Karpas-422 (cell line): ENCODE measurements at places on chromosomes 2 and 18. TPM values are rescaled to one million over a fixed set of nuclear protein-coding genes. Genes with fewer than 3 reads are reported as not detected.

The SERPINB11 gene
- not detected in 2 replicates for total RNA-seq

The ANKRD29 gene
- not detected in 2 replicates for total RNA-seq

The DOCK10 gene
- 0.15 and 0.76 TPM in 2 replicates for total RNA-seq

The WDR35 gene
- total RNA-seq: 8.3 and 15.9 TPM in 2 replicates

The IL37 gene
- not detected in 2 replicates for total RNA-seq

The SERPINB10 gene
- not detected in 2 replicates for total RNA-seq

The CFC1 gene
- not detected in 2 replicates for total RNA-seq

The SDC1 gene
- total RNA-seq: 11.5 and 25.1 TPM in 2 replicates

The SIGLEC15 gene
- 1.6 and 2.5 TPM in 2 replicates for total RNA-seq

The STON1 gene
- total RNA-seq: 0.63 and 2.8 TPM in 2 replicates

DNA sequence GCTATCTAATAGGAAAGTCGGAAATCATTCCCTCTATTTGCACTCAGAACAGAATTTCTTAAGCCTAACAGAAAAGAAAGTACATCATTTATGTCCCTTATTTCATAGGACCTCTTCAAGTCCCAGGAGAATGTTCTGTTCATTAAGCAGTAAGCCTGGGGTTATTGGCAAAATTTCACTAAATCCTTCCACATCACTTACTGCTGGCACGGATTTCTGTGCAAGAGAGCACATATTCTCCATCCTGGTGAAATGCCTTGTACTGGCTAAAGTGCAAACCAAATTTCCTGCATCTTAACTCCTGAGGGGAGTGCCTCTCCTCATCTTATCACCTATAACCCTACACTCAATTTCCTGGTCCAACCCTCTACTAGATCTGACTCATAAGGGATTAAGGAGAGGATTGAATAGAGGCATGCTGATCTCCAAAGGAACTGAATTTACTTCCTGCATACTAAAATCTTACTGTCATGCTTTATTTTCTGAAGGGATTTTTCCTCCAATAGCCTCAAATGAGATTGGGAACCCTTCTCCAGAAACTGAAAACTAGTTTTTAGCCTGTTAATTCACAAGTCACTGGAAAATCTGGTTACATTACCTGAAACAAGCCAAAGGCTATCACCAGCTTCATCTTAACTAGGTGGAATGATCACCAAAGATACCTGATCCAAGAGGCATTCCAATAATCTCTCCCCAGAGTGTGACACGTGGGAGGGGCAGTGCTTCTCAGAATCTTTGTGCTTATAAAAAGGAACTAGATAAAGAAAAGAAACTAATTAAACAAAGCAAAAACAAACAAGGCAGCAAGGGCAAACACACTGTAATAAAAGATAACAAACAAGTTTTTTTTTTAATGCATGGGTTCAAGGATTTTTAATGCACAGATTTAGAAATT, 311.1 kb downstream of the NR4A2 start:
- DNase-seq: no peak

- no peak for DNase-seq
Observed at GRCh38 chr2:215487002-215487372, 51.1 kb upstream of the FN1 start.

DNA sequence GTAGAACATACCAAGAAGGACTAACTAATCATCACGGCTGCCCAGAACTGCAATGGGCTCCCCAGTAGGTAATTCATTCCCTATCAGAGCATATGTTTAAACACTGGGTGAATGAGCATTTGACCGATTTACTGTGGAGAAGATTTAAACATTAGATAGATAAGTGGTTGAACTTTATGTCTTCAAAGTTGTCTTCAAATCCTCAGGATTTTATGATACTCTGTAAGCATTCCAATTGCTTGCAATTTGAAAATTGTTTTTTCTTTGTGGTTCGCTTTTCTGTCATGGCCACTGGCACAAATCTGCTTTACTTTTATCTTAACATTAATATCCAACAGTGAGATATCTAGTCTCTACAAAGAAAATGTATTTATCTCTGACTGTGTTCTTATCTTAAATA, 37.7 kb upstream of the MMADHC start:
- DNase-seq: no peak

DNA sequence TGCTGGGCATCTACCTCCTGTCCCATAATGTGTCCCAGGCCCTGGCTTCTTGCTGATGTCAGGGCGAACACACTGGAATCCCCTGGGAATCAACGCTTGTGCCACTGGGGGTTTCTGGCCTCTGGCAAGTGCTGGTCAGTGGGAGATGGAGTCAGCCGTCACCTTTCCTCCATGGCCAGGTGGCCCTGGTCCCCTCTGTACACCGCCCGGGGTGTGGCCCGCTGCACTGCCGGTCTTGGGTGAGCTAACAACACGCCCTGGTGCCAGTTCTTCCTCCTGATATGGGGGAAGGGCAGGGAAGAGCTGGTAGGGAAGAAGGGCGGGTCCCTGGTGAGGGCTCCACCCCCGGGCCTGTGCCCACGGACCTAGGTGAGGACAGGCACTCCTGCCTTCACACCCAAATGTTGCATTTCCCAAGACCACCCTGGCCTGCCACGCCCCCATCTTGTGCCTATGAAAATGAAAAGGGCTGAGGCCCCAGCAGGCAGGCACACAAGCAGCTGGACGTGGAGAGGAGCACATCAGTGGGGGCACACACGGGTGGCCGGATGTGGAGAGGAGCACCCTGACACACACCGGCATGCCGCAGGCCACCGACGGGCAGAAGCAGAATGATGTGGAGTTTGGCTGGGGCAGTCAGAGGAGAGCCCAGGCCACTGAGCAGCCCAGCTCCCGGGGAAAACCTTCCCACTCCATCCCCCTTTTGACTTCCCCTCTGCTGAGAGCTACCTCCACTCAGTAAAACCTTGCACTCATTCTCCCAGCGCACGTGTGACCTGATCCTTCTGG, 140.5 kb downstream of the ASB1 start:
- DNase-seq: no peak

DNA sequence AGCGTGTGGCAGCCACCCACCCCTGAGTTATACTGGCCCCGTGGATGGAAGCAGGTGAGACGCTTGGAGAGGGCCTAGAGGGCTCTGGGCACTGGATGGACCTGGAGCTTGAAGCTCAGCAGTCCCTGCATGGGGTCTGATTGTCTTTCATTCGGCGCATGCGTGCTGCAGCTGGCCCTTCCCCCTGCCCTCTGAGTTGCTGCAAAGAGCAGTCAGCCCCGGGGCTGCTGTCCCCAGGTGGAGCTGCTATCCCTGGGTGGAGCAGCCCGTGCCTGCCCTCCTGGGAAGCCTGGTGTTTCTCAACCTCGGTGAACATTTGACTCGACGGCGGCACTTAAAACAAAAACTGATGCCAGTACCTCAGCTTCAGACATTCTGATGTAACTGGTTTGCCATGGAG, 29.6 kb downstream of the IGFBP5 start:
- no peak for DNase-seq

- DNase-seq: peak; percentile 92
Observed at GRCh38 chr2:60351802-60352201, 201.7 kb downstream of the BCL11A start.

- no peak for DNase-seq
Observed at GRCh38 chr2:221529943-221530652, 42.0 kb downstream of the EPHA4 start.

- DNase-seq: no peak
Observed at GRCh38 chr2:197247083-197247482, 63.5 kb downstream of the ANKRD44 start.

DNA sequence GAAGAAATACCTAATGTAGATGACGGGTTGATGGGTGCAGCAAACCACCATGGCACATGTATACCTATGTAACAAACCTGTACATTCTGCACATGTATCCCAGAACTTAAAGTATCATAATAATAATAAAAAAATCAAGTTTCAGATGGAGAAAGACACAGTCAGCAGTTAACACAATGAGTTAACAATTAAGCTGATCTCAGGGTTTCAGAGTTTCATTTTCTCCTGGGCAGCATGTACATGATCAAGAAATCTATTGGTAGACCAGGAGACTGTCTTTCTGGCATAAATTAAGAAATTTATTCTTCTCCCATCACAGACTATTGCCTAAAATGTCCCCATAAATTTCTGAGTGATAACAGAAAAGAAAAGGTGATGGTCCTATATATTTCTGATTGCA, 155.3 kb downstream of the RAD51AP2 start:
- DNase-seq: no peak

- DNase-seq: no peak
Observed at GRCh38 chr2:85134896-85135659, 1.9 kb downstream of the TCF7L1 start.

GRCh38 chr2:62010632-62011256, 105.3 kb downstream of the COMMD1 start:
- no peak for DNase-seq

- DNase-seq: no peak
Observed at GRCh38 chr2:218152172-218152571, 14.6 kb downstream of the CXCR1 start.

- no peak for DNase-seq
Observed at GRCh38 chr18:65919663-65920062, 168.9 kb downstream of the CDH7 start.

- no peak for DNase-seq
Observed at GRCh38 chr2:32591669-32592463, 36.0 kb upstream of the TTC27 start.

- no peak for DNase-seq
Observed at GRCh38 chr2:157696036-157696435, 67.4 kb upstream of the ACVR1C start.

DNA sequence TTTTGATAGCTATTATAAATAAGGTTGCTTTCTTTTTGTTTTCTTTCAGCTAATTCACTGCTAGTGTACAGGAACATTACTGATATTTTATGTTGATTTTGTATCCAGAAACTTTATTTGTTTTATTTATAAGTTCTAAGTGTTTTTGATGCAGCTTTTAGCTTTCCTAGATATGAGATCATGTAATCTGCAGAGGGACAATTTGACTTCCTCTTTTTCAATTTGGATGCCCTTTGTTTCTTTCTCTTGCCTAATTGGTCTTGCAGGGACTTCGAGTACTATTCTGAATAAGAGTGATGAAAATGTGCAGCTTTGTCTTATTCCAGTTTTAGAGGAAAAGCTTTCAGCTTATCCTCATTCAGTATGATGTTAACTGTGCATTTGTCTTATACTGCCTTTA, 643.4 kb upstream of the CDH2 start:
- no peak for DNase-seq

GRCh38 chr2:41446266-41446665, 601.6 kb upstream of the PKDCC start:
- DNase-seq: no peak

- peak; percentile 19 for DNase-seq
Observed at GRCh38 chr2:230128623-230129342, 60.1 kb upstream of the SLC16A14 start.

GRCh38 chr18:12769136-12769535, 66.3 kb downstream of the PSMG2 start:
- no peak for DNase-seq

DNA sequence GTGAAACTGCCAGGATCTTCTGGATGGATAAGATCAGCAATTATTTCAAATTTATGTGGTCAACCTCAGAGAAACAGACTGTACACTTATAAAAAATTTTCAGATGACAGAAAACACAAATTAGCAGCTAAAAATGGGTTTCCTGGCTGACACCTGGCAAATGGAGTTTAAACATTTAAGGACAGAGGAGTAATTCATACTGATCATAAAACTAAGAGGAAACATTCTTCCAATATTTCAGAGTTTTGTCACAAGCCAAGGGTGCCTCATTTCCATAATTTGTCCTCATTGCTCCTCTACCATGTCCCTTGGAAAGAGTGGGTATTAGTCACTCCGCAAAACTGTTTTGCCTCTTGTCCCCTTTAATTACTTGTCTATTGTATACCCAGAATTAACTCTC, 70.2 kb downstream of the TMEFF2 start:
- no peak for DNase-seq

DNA sequence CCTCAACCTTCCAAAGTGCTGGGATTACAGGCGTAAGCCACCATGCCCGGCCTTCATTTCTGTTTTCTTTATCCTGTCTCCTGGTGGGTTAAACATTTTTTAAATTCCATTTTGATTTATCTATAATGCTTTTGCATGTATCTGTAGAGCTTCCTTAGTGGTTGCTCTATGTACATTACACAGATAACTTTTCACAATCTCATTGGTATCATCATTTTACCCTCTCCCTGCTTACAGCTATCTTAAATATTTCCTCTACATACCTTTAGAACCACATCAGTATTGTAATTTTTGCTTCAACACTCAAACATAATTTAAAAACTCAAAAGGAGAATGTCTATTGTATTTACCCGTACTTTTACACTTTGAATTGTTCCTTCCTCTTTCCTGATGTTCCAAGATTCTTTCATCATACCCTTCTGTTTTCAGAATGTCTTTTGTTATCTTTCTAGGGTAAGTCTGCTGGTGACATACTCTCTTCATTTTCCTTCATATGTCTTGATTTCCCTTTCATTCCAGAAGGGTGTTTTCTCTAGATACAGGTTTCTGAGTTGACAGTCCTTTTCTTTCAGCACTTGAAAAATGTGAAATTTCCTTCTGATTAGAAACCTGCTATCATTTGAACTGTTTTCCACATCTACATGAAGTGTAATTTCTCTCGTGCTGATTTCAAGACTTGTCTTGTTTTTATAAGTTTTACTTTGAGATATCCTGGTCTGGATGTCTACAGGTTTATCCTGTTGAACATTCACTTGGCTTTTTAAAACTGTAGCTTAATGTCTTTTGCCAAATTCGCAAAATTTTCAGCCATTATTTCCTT, 21.9 kb downstream of the PPP3R1 start:
- no peak for DNase-seq

- no peak for DNase-seq
Observed at GRCh38 chr2:10385501-10385900, 62.6 kb downstream of the ODC1 start.

GRCh38 chr2:171584001-171584400, 61.7 kb downstream of the CYBRD1 start:
- no peak for DNase-seq

GRCh38 chr2:151560289-151560688, 150.6 kb downstream of the RIF1 start:
- DNase-seq: no peak

- no peak for DNase-seq
Observed at GRCh38 chr18:79531386-79531785, 135.7 kb downstream of the NFATC1 start.

DNA sequence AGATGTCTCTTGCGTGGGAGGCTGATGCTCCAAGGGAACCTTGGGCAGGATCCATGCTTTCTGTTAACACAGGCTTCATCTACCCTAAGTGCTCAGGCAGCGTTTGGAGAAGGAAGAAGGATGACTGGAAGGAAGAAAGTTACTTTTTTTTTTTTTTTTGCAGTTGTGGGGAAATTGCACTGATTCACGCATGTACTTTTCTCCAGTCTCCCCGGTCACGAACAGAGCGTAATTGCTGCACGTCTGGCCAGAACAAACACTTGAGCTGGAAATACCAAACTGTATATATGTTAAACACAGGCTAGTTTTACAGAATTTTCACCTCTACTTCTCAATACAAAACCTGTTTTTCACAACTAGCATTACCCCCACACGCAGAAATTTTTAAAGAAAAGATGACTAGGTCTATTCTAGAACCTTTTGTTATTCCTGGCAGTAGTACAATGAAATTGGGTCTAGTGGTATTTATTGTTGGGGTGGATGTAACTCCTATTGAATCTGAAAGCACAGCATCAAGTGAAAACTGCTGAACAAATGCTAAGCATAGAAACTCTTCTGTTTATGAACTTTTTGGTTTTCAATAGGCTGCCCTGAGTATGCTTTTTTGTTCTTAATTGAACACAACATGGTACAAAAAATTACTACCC, 9.3 kb upstream of the SCYGR5 start:
- DNase-seq: no peak

GRCh38 chr2:173708806-173709205, 256.4 kb downstream of the SP3 start:
- DNase-seq: no peak

GRCh38 chr18:23244401-23244800, 109.1 kb downstream of the CABLES1 start:
- DNase-seq: no peak

- no peak for DNase-seq
Observed at GRCh38 chr2:101119431-101119830, 31.8 kb downstream of the TBC1D8 start.
